ENCODE measurements at places on chromosomes 2 and 18.

- no peak for DNase-seq
These were observed 43.3 kb upstream of the SETBP1 start for GRCh38 chr18:44637210-44638033.

DNA sequence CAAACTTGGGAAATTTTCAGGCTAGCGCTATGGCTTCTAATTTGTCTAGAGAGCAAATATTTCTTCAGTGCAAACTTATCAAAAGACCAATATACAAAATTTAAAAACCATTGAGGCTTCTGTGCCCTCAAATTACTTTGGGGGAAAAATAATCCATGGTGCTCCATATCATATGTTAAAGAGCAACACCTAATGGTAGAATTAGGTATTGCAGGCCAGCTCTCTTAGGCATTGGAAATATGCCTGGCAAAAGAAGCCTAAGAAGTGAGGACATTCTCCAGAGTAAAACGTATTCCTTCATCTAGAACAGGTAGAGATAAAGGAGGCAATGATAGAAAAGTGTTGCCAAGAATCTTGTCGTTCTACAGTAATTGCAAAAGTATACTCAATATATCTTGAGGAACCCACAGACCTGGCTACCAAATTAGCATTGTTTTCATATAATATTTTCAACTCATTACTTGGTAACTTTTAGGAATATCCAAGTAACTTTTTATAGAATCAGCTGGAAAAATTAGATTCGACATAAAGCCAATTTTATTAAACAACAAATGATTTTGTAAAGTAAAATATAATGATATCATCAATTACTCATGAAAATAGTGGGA lies 401.1 kb downstream of the BCL11A start:
- no peak for DNase-seq

GRCh38 chr2:20343128-20343527 lies 7.5 kb downstream of the PUM2 start:
- DNase-seq = no peak

DNA sequence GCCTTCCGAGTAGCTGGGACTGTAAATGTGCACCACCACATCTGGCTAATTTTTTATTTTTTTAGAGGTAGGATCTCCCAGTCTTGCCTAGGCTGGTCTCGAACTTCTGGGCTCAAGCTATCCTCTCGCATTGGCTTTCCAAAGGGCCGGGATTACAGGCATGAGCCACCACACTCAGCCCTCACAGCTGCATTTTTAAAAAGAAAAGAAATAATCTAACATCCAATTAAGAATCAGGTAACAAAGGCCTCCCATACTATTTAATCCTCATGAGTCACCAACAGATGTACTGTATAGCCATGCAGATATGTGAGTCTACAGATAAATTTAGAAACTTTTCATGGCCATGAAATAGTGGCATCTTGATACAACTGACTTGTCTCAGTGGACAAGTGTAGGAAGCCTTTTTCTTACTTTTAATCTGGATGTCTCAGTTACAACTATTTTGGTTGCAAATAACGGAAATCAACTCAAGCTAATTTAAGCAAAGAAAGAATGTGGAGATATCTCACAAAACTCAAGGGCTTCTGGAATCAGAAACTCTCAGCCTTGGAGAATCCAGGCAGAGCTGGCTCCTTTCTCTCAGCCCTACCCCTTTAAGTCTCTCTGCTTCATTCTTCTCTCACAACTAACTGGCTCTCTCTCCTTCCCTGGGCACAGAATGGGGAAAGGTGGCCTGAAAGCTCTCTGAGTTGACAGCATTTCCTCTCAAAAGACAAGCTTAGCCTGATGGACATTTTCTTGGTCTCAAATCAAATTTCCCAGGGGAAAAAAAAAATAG lies 12.8 kb upstream of the PPM1B start:
- DNase-seq = no peak

GRCh38 chr2:158202161-158202815 lies 100.6 kb downstream of the UPP2 start:
- DNase-seq = no peak

DNA sequence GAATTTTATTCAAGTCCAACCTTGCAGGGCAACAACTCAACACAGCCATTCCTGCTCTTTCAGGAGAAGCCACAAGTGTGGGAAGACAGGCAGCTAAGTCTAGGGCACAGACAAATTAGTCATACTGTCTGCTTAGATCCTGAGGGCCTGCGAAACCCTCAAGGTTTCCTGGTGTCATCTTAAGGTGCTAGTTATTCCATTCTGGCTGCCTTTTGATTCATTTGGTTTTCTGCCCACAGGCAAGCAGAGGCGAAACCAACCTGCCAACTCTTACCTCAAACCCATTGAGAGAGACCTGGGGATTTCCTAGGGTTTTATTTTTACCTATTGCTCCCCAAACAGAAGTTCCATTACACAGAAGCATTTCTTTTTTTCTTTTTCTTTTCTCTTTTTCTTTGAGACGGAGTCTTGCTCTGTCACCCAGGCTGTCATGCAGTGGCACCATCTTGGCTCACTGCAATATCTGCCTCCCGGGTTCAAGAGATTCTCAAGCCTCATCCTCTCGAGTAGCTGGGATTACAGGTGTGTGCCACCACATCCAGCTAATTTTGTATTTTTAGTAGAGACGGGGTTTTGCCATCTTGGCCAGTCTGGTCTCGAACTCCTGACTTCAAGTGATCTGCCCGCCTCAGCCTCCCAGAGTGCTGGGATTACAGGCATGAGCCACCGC lies 23.7 kb upstream of the SCYGR1 start:
- no peak for DNase-seq

DNA sequence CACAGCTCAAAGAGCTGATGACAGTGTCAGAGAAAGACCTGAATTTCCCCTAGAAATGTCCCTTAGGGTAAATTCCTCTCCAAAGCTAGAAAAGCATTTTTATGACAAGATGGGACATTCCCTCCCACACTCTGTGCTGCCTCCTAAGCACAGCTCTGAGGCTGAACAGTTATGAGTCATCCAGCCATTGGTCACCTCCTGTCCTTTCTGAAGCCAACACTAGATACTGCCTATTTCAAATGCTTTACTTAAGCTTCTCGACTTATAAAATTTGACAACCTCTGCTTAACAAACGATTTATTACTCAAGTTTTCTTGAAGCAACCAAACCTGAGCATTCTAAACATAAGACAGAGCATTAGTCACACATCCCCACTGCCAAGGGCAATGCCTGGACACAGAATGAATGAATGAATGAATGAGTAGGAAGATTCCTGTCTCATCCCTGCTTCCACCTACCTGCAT lies 35.4 kb downstream of the B4GALT6 start:
- DNase-seq = no peak

- no peak for DNase-seq
These were observed 126.7 kb downstream of the OSBPL1A start for GRCh38 chr18:24270937-24271380.

- DNase-seq = no peak
These were observed 311.6 kb downstream of the EN1 start for GRCh38 chr2:118535818-118536212.

- DNase-seq = no peak
These were observed 37.0 kb upstream of the CTDP1 start for GRCh38 chr18:79642626-79643025.

DNA sequence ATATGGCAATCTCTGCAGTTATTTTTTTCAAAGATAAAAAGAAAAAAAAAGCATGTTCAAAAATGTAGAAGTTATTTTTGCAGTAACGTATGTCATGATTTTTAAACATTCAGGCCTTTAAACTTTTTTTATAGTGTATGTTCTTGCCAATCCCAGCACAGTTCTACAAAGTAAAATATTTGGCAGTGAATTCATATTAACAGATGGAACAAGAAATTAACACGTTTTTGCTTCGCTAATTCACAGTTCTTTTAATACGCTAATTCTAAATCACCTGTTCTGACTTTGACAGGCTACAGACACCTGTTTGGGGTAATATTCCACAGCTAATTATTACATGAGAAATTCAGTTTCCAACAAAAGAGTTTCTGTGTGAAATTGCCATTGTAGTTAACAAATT lies 183.2 kb downstream of the ARHGAP15 start:
- no peak for DNase-seq

DNA sequence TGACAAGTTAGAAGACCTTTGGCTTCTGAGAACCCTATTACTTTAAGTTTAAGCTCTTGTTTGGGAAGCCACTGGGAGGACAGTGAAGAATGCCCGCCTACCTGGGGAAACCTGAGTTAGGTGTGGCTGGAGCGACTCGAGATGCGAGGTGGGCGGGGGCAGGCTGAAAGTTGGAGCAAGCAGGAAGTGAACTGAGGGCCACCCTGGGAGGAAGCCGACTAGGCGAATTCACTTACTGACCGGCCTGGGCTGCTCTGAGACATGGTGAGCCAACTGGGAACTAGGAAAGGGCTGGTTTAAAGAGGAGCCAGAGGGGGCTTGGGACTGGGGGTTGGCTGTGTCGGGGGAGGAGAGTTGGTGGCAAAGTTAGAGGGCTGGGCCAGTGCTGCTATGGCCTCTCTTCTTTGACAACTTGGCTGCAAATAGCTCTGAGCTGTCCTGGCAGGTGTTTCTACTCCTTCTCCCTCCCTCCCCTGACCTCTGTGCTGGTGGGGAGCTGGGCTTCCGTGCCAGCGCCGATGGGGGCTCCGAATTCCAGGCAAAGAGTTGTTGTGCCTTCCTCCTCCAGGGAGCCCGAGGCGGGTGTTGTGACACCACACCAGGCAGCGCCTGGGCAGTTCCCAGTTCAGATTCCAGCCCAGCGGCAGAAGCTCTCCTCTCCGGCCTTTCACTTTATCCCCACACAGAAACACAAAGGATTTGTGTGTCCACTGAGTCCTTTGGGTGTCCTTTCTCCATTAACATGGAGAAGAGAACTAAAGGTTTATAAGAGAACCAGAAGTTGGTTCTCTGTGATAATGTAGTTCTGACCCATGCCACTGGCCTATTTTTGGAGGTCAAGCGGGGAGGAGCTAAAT lies at the start of gene VAMP8:
VAMP8 (plus strand) TSS at position 201 of the 857 bp plus-strand sequence; CDS start at position 262, 61 bp downstream.
- peak; percentile 41 for DNase-seq

DNA sequence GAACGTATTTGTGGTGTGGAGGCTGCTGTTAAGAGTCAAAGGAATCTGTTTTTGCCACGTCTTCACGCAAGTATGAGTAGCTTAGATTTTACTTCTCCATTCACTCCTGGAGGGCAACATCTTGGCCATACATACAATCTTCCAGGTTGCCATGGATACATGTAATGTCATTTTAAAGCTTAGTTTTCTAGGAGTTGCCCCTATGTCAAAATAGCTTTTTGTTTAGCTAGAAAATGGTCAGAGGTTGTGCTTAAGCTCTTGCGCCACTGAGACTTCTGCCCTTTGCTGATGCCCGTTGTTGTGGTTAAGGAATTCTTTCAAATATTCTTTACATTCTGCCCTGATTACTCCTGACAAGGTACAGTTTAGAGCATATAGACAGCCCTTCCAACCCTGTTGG lies 245.4 kb upstream of the TFPI start:
- DNase-seq = no peak

DNA sequence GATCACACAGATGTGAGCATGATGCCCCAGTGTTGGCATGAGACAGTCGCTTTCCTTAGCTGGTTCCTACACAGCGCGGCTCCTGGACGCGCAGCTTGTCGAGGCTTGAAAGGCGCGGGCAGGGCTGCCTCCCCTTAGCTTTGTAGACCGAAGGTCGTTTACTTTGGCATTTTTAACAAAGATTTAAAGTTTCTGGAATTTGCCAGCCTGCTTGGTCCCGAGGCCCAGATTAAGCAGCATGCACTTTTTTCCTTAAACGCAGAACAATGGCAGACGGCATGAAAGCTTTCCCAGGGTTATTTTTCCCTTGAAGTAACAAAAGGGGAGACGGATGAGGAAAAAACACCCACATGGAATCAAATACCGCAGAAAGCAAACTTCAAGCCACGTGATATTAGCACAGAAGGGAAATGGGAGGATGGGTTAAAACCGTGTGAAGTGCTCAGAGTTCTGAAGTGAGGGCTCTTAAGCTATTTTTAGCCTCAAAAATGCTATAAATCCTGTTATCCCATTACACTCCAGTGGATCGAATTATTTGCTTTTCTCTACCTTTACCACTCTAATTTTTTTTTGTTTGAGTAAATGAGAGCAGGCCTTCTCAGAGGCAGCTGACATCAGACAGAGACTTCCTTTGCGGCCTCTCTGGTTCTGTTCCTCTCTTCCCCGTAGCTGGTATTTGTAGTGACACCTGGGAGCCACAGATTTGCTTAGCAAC lies 55.7 kb downstream of the NPAS2 start:
- no peak for DNase-seq

All from stimulated activated CD8-positive, alpha-beta memory T cell treated with anti-CD3 and anti-CD28 coated beads, Interleukin-7, amount 100 ng/mL, for 1 hour (primary cell).